ENCODE measurements at places on chromosomes 6 and 20. TPM values are rescaled to one million over a fixed set of nuclear protein-coding genes. Genes with fewer than 3 reads are reported as not detected.

The SYCP2L gene
- polyA plus RNA-seq = 2.3 TPM

The PDE10A gene
- 5.7 TPM for polyA plus RNA-seq

The SLC22A2 gene
- not detected for polyA plus RNA-seq

The NRN1 gene
- polyA plus RNA-seq = 3.4 TPM

The KCNK15 gene
- polyA plus RNA-seq = 0.42 TPM

The RPS6KA2 gene
- 7.9 TPM for polyA plus RNA-seq

DNA sequence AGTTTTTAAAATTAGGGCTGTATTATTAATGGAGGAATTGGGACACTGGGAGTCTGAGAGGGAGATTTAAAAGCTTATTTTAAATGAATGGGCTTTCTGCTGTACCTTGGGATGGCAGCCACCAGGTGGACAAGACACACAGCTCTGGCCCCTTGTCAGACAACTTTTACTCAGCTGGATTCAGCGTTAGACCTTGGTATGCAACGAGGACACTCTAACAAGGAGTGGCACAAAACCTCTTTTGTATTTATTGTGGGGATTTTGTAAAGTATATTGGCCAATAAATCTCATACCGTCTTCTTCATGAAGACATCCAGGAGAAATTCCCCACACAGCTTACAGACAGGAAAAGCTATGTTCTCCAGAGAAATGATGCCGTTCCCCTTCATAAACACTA, 105.7 kb downstream of the LCA5 start:
- no peaks in the 10 kb centered on the region for H3K36me3 ChIP-seq
- no peaks in the 10 kb centered on the region for H3K4me1 ChIP-seq
- no peak overlapping the region for H3K4me3 ChIP-seq
- no peak for DNase-seq
- no peaks in the 10 kb centered on the region for H3K27me3 ChIP-seq

- no peak for DNase-seq
- no peak overlapping the region for H3K4me3 ChIP-seq
- no peaks in the 10 kb centered on the region for H3K36me3 ChIP-seq
- H3K4me1 ChIP-seq = peaks cover 9% of the 10 kb centered on the region
- no peak overlapping the region for H3K27ac ChIP-seq
These were observed 33.4 kb downstream of the MTRES1 start for GRCh38 chr6:107061125-107062020.

DNA sequence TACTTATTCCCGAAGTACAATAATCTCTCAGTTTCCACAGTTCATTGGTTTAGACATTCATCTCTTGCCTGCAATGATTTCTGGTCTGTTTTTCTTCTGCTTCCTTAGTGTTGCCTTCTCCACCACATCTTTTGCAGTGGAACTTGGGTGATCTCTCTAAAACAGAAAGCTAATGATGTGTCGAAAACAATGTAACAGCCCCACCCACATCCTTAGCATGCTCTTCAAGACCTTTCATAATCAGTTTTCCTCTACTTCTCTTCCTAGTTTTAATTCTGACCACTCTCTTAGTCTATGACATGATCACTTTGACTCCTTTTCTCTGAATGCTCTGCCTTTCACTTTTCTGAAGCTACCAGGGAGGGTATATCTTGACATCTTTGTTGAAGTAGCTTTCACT, 1007.9 kb upstream of the CITED2 start:
- H3K36me3 ChIP-seq = no peaks in the 10 kb centered on the region
- no peak overlapping the region for H3K4me3 ChIP-seq
- H3K27me3 ChIP-seq = no peaks in the 10 kb centered on the region
- H3K27ac ChIP-seq = no peak overlapping the region
- no peak for DNase-seq

DNA sequence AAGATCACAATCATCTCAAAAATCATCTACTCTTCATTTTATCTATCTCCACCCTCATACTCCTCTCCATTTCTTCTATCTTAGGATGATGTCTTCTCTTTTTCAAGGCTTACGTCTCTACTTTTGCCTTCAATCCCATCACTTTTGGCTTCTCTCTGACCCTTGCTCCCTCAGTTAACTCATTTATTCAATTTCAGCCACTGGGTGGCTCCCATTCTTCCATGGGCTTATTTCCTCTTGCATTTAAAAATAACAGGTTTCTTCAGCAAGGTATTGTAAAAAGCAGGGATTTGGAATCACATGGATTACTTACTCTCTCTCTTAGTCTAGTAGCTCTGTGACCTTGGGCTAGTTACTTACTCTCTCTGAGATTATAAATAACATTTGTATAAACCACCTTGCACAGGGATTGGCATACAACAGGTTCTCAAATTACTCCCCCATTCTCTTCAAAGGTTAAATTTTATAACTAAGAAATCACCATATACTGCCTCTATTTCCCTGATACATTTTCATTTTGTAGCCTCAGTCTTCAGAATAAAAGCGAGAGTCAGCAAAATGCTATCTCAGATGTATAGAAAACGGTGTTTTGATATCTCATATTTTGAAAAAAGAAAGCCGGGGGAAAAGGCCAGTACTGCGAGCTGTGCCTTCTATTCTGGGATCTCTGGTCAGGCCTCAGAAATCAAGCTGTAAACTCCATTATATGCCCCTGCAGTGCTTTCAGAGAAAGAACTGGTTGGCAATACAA, 5.5 kb downstream of the ZSCAN12 start:
- H3K27ac ChIP-seq = no peak overlapping the region

GRCh38 chr20:59577037-59577808, 27.1 kb upstream of the PHACTR3 start:
- H3K4me1 ChIP-seq = no peaks in the 10 kb centered on the region
- peaks cover 5% of the 10 kb centered on the region for H3K27me3 ChIP-seq
- H3K36me3 ChIP-seq = no peaks in the 10 kb centered on the region
- DNase-seq = no peak
- no peak overlapping the region for H3K4me3 ChIP-seq

DNA sequence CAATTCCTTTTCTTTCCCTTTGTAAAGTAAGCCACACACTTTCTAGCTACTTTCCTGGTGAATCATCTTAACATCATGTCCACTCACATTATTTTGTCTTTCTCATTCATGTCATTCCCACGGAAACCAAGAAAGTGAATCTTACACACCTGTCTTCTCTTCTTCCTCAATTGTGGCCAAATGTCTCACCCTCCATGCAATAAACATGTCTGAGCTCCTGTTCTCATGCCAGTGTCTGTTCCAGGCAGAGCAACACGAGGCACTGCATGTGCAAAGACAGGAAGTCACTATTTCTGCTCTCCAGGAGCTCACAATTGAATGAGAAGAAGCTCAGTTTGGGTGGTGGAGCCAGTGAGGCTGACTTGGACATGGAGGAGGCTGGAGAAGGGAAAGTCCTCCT, 29.0 kb upstream of the TMEM244 start:
- H3K36me3 ChIP-seq = no peaks in the 10 kb centered on the region
- no peak for DNase-seq
- no peaks in the 10 kb centered on the region for H3K4me1 ChIP-seq
- no peak overlapping the region for H3K27ac ChIP-seq
- no peak overlapping the region for H3K4me3 ChIP-seq

DNA sequence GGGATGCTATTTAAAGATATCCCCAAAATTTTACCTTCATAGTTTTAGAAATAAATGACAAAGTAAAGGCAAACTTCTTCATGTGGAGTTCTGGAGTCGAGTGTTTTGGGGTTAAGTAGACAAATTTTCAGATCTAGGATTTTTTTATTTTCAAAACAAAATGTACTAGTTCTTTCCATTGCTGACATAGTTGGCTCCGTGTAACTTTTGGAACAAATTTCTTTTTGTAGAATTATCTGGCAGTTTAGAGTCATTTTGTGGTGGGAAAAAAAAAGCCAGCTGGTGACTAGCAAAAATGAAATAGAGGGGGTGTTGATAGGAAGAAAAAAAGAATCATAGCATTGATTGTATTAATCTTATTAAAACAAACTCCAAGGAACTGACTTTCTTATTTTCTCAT, 131.6 kb upstream of the TCF21 start:
- no peak overlapping the region for H3K4me3 ChIP-seq
- no peak for DNase-seq
- no peaks in the 10 kb centered on the region for H3K27me3 ChIP-seq
- no peaks in the 10 kb centered on the region for H3K36me3 ChIP-seq

DNA sequence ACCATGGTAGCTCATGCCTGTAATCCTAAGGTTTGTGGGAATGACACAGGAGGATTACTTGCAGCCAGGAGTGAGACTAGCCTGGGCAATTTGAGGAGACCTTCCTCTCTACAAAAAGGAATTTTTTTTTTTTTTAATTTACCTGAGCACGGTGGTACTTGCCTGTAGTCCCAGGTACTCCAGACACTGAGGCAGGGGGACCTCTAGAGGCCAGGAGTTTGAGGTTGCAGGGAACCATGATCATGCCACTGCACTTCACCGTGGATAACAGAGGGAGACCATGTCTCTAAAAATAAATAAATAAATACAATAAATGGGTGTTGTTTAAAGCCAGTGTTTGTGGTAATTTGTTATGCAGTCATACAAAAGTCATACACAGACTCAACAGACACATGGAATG, 2.4 kb upstream of the HLA-F start:
- H3K4me3 ChIP-seq = no peak overlapping the region
- H3K27ac ChIP-seq = no peak overlapping the region
- H3K27me3 ChIP-seq = no peaks in the 10 kb centered on the region
- H3K4me1 ChIP-seq = no peaks in the 10 kb centered on the region
- no peaks in the 10 kb centered on the region for H3K36me3 ChIP-seq

DNA sequence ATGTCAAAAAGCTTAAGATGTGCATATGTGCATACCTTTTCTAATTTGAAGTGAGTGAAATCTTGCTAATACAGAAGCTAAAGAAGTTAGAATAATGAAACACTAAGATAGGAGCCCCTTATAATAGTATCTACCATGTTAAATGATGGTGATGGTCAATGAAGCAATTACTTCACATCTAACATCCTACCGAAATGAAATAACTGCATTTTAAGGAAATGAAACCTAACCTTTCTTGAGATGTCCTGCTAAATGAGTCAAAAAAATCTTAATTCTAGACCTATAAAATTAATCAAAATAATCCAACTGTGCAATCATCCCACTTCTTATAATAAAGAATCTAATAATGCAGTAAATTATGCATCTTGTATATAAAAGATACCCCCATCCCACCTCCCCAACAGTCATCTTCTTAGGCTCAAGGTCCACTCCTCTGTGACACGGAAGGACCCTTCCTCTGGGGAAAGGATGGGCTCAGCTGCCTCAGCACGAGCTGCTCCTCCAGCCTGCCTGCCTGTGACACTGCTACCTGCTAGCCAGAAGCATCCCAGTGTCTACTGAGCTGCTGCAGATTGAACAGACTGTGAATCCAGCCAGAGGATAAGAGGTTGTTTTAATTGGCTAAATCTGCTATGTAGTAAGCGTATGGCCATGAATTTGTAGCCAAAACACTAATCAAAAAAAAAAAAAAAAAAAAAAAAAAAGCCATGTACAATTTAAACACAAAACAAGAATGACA, 129.6 kb upstream of the BEND3 start:
- H3K27me3 ChIP-seq = no peaks in the 10 kb centered on the region
- H3K36me3 ChIP-seq = no peaks in the 10 kb centered on the region
- H3K4me3 ChIP-seq = no peak overlapping the region
- H3K27ac ChIP-seq = no peak overlapping the region
- H3K4me1 ChIP-seq = no peaks in the 10 kb centered on the region

- DNase-seq = no peak
- no peaks in the 10 kb centered on the region for H3K36me3 ChIP-seq
- H3K27me3 ChIP-seq = no peaks in the 10 kb centered on the region
- no peaks in the 10 kb centered on the region for H3K4me1 ChIP-seq
- no peak overlapping the region for H3K27ac ChIP-seq
These were observed 20.7 kb upstream of the CGA start for GRCh38 chr6:87115402-87116135.

DNA sequence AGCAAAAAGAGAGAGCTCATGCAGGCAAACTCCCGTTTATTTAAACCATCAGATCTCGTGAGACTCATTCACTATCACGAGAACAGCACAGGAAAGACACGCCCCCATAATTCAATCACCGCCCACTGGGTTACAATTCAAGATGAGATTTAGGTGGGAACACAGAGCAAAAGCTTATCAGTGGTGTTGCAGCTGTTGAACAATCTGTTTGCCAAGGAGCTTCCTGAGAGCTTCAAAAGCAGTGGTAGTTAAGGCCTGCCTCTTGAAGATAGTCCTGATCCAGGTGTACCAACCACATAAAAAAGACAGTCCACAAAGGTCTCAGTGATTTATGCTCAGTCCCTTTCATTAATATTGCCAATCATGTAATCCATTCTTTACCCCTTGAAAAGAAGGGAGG, 269.4 kb upstream of the IRAK1BP1 start:
- no peaks in the 10 kb centered on the region for H3K4me1 ChIP-seq
- no peaks in the 10 kb centered on the region for H3K27me3 ChIP-seq
- H3K36me3 ChIP-seq = no peaks in the 10 kb centered on the region
- H3K27ac ChIP-seq = no peak overlapping the region

- no peaks in the 10 kb centered on the region for H3K36me3 ChIP-seq
- H3K4me1 ChIP-seq = peaks cover 25% of the 10 kb centered on the region
- peak; percentile 53 for DNase-seq
- H3K27me3 ChIP-seq = no peaks in the 10 kb centered on the region
- peak overlapping the region; percentile 86 for H3K4me3 ChIP-seq
These were observed 798 bp downstream of the DSP start for GRCh38 chr6:7542065-7542873.

GRCh38 chr20:3510110-3510509, 39.3 kb downstream of the ATRN start:
- DNase-seq = no peak
- H3K4me1 ChIP-seq = peaks cover 8% of the 10 kb centered on the region
- no peaks in the 10 kb centered on the region for H3K36me3 ChIP-seq
- H3K4me3 ChIP-seq = no peak overlapping the region
- no peak overlapping the region for H3K27ac ChIP-seq
- H3K27me3 ChIP-seq = no peaks in the 10 kb centered on the region

DNA sequence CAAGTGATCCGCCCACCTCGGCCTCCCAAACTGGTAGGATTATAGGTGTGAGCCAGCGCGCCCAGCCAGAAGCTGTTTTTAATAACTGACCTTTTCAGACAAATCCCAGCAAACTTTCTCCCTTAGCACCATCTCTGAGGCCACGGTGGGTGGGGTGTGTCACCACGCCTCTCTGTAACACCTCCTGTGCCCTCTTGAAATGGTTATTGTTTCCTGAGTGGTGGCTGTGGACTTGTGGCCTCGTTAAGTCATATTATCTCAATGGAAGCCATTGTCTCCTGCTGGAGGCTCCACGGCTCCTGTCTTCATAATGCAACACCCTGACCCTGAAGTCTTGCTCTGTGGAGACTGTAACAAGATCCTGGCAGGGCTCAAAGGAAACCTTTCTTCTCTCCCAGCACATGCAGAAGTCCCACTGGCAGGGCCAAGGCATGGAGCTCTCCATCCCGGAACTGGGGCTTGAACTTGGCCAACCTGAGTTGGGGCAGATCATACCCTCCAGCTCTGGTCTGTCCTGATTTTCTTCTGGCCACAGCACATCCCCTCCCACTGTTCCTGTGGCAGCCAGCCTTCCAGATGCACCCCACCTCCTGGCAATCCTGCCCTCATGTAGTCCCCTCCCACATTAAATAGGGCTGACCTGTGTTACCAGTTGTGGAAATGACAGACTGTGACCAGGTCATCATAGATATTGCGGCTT, 81.1 kb downstream of the SNX5 start:
- H3K36me3 ChIP-seq = no peaks in the 10 kb centered on the region
- H3K4me3 ChIP-seq = no peak overlapping the region
- H3K27ac ChIP-seq = no peak overlapping the region

Data from pancreas (tissue), 10 donors.